ENCODE measurements at places on chromosomes 5 and 9.

DNA sequence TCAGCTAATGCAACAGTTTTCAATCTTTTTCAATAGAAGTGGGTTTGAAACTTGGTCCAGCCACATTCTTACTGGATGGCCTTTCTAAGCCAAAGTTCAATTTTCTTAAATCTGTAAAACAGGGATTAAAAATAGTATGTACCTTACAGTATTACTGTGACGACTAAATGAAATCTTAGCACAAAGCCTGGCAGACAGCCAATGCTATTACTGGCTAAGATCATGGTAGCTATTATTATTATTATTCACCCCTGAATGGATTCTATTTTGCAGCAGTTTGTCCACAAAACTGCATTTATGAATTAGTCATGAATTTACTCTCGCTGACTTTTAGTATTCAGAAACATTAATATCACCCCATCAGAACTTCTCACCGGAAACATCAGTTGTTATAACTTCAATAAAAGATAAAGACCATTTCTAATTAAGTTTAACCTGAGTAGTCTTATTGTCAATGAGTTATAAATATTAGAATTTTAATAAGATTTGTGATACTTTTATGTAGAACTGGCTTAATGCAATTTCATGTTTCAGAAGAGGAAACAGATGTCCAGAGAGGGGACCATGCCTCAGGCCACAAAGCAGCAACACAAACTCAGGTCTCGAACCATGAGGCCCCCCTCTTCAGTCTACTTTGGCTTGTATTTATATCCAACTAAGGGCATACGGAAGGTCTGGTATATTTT is 468.2 kb downstream of the ARHGEF28 start:
- no peak for DNase-seq

GRCh38 chr5:460273-460625 is 17.3 kb downstream of the EXOC3 start:
- no peak for DNase-seq

DNA sequence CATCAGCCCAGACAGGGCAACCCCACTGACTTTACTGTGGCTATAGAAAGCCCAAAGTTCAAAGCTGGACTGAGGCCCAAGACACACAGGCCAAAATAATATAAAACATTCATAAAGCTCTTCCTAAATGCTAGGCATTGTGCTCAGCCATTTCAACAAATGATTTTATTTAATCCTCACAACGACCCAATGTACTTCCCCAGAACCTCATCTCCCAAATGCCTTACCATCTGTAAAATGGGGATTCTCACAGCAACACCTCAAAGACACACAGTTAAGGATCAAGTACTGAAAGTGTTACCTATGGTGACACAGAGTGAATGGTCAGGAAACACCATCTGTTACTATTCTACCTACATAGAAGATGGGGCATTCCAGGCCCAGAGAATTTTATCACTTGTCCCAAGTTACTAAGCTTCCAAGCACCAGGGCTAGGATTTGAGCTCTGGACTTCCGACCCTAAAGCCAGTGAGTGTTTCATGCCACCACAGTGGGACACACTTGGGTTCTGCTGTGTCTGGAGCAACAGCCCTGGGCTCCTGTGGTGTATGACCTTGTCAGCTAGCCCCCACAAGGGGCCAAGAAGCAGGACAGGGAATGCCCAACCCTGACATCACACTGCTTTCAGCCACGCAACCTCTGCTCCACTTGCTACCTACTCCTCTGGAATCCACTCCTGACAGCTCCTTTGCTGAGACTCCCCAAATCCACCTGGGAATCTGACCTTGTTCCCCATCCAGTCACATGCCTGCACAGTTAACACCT is 15.1 kb downstream of the SHB start:
- no peak for DNase-seq

- no peak for DNase-seq
Measured at GRCh38 chr5:32021771-32022170, 152.3 kb downstream of the GOLPH3 start.

DNA sequence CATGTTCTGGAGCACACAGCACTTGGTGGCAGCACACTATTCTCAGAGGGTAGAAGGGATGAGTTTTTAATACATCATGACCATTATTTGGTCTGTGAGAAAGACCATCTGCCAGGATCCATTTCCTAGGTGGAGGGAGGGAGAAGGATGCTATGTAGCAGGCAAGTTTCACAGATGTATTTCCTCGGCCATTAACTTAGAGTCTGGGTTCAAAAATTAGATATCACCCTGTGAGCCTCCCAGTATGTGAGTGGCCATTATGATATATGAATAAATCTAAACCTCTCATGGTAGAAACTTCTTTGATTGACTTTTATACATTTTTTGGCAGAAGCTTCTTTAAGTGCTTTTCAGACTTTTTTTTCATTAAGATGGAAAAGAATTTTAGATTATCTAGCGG is 133.9 kb downstream of the SREK1 start:
- DNase-seq: no peak

DNA sequence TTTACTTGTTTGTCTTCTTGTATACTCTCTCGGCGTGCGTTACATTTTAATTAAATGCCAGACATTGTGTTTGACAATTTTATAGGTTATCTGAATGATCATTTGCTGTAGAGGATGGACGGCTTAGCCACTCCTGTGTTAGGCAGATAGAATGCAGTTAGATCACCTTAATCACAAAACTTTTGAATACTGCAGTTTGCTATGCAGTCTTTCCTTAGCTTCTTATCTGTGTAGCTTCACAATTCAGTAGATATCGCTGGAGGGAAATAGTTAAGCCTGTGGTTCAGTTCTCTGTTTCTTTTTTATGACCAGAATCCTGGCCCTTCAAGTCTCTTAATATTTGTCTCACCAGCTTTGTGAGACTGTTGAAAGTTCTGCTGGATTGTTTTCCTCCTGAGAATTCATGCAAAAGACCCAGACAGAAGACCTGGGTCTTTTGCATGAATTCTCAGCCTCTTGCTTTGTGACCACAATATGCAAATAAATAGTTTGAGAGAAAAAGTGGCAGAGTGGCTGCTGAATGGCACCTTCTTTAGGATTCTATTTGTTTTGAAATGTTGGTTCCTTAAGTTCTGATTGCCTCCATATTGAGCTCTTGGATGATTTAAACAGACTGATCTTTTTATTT is 40.2 kb downstream of the RASA1 start:
- no peak for DNase-seq

DNA sequence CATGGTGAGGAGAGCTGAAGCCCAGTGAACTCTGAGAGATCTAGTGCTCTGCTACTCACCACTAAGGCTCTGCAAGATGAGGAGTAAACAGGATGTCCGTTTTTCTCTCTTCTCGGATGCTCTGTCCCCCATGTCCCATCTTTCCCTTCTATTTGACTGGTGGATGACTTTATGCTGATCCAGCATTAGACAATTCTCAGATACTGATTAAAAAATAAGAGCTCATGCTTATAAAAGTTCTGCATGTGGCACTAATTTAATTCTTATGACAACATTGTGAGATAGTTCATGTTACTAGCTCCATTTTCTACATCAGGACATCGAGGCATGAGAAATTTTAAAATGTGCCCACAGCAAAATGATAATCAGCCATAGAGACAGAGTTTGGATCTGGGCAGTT is 77.0 kb downstream of the HMHB1 start:
- no peak for DNase-seq

DNA sequence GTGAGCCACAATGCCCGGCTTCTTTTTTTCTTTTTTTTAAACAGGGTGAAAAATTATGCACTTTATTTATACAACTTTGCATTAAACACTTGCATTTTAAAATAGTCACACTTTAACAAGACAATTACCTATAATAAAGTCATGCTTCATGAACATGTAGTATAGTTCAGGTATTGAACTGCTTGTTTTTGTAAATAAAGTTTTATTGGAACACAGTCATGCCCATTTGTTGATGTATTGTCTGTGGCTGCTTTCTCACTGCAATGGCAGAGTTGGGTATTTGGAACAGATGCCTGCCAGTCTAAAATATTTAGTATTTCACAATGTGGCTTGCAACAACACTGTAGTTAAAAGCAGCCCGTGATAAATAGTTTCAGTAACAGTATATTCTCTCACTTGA is 32.8 kb upstream of the CCL21 start:
- DNase-seq: no peak

GRCh38 chr5:119829341-119829740 is 200.0 kb downstream of the FAM170A start:
- no peak for DNase-seq

- DNase-seq: no peak
Measured at GRCh38 chr5:100855937-100856430, 47.1 kb downstream of the ST8SIA4 start.

GRCh38 chr5:93892481-93892880 is 151.1 kb upstream of the POU5F2 start:
- no peak for DNase-seq

DNA sequence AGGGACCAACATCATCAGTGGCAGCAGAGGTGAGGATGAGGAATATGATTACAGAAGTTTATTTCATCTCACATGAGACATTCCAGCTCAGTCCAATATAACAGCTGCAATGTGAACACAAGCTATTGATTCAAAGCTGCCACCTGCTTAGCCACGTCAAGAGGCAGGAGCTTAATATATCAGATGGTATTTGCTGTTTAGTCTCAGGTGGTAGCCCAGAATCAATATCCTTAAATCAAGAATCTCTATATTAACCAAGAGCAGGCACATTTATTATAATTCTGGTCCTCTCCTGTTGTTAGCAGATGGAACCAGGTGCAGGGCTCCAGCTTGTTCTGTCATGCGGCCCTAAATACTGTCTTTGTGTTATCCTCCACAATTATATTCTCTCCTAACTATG is 431.6 kb downstream of the ICE1 start:
- no peak for DNase-seq

DNA sequence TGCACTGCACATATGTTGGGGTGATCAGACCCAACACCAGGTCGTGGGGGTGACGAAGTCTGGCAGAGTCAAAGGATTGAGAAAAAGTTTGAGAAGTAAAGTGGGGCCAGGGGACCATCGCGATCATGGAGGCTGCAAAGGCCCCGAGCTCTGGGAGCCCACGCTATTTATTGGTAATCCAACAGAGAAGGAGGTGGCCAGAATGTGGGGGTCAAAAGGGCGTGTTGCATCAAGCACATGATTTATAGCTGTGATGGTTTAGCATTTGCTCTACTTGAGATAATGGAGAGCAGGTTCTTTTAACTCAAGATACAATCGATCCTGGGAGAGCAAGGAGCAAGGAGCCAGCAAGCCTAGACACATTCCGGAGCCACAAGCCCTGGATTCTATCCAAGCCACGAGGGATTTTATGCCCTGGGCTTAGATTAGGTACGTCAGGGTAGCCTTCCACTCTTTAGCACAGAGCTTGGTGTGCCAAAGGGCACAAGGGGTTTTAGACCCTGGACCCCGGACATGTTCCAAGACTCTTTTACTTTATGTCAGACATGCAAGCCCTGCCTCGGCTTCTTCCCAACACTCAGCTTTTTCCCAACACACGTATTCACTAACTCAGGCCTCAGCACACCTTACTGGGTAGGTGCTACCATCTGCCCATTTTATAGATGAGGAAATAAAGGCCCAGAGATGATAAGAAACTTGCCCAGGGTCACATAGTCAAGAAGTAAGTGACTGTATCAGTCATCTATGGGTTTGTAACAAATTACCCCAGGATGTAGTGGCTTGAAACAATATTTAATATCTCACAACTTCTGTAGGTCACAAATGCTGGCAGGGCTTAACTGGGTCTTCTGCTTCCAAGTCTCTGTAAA is 39.5 kb downstream of the NSUN2 start:
- DNase-seq: no peak

DNA sequence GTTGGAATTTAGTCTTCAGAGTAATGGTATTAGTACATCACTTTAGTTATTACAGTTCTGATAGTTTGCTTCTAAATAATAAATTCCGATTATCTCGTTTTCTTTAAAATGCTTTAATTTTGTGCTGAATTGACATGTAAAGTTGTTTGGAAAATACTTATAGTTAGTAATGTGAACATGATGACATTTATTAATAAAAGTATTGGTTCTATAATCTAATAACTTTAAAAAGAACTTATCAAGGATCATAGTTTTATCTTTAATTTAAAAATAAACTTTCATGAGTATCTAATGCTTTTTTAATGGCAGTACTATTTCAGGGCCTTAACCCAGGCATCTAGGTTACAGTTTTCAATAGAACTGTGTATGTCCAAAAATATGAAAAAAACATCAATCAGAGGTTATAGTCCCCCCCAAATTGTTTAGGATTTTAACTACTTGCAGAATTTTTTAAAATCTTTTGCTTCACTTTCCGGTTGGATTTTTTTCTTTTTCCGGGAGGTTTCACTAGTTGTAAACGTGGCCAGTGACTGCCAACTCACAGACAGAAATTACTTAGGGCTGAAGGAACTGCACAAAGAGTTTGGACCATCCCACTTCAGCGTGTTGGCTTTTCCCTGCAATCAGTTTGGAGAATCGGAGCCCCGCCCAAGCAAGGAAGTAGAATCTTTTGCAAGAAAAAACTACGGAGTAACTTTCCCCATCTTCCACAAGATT is 680 bp downstream of the GPX8 start:
- no peak for DNase-seq

- DNase-seq: no peak
Measured at GRCh38 chr9:33244137-33244784, 4.3 kb downstream of the SPINK4 start.

DNA sequence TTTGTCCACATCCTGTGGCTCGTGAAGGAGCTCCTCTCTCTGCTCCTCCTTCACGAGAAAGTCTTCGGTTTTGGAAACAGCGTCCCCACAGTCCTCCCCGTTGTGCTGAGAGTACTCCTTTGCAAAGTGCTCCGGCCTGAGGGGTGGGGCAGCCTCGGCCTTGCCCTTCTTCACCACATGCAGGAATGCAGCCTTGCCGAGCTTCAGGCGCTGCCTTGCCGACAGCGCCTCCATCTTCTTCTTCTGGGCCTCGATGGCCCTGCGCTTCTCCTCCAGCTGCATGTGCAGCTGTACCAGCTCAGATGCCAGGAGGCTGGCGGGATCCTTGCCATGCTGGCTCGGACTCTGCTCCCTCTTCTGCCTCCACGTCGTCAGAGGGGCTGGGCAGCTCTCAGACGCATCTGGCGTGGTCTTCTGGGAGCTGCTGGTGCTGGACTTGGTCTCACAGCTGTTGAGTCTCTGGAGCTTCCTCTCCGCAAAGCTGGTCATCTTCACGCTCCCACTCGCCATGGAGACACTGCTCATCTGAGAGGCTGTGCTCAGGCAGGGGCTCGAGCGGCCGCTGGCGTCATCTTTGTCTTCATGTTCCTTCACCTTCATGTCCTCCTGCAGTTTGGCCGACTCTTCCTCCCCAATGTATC is 85.5 kb downstream of the CAMSAP1 start:
- DNase-seq: no peak

Measured in activated naive CD4-positive, alpha-beta T cell treated with anti-CD3 and anti-CD28 coated beads, Interleukin-2, amount 10 ng/mL, durations not matched to agents 7 days and 5 days (primary cell).